ENCODE measurements at places on chromosomes 4 and X.

DNA sequence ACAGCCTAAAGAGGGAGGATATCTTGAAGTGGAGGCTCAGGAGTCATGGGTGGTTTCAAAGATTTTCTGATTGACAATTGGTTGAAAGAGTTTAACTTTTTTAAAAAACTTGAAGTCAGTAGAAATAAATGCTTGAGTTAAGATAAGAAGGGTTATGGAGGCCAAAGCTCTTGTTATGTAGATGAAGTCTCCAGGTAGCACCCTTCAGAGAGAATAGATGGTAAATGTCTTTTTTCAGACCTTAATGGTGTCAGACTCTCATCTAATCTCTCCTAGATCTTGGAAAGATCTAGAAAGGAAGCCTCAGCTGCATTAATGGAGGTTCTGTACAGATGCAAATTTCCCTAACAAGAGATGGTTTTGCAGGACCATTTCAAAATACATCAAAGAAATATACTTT, 6.8 kb upstream of the CHIC1 start:
- H3K27ac ChIP-seq, result no peak overlapping the region
- H3K4me1 ChIP-seq, result peaks cover 6% of the 10 kb centered on the region
- H3K36me3 ChIP-seq, result no peaks in the 10 kb centered on the region
- H3K27me3 ChIP-seq, result no peaks in the 10 kb centered on the region
- no peak overlapping the region for H3K4me3 ChIP-seq

DNA sequence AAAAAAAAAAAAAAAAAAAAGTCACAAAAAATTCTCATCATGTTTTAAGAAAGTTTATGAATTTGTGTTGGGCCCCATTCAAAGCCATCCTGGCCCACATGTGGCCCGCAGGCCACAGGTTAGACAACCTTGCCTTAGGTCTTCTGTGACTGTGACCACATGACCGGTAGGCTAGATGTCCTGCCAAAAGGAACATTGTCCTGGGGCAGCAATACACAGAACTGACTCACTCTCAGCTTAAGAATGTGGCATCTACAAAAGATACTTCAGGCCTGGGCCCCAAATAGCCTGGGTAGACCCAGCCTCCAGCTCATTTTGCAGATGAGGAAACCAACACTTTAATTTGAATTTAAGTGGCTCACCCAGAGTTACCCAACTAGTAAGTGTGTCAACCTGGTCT, 10.0 kb downstream of the AWAT2 start:
- DNase-seq, result no peak
- no peaks in the 10 kb centered on the region for H3K4me1 ChIP-seq
- no peak overlapping the region for H3K4me3 ChIP-seq

GRCh38 chr4:110793381-110793801, 170.5 kb upstream of the PITX2 start:
- H3K4me3 ChIP-seq, result no peak overlapping the region
- H3K27ac ChIP-seq, result no peak overlapping the region
- DNase-seq, result no peak
- no peaks in the 10 kb centered on the region for H3K4me1 ChIP-seq
- no peaks in the 10 kb centered on the region for H3K27me3 ChIP-seq
- no peaks in the 10 kb centered on the region for H3K36me3 ChIP-seq

DNA sequence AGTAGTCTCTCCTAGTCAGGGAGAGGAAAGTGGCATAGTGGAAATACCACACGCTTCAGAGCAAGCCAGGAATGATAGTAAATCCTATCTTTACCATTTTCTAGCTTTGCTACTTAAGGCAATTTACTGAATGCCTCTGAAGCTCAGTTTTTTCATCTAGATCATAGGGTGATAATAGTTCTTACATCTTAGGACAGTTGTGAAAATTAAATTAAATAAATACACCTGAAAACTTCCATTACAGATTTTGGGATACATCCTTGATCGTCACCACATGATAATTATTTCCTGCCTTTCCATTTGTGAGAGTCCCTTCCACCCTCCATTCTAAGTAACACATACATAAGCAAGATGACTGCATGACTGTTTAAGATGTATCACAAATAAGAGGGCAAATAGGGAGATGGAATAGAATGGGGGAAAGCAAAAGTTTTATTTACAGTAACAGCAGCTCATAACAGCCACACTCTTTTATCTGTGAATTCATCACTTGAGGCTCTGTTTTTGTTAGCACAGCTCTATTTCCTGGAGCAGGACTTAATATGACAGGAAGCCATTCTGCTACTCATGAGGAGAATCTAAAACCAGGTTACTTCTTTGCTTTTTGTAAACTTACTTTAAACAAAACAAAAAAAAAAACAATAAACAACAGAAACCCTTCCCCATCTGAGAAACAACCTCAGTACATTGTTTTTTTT, 13.4 kb downstream of the P2RY10 start:
- no peaks in the 10 kb centered on the region for H3K27me3 ChIP-seq
- H3K27ac ChIP-seq, result peak overlapping the region; percentile 12
- peaks cover 68% of the 10 kb centered on the region for H3K4me1 ChIP-seq
- peak overlapping the region; percentile 44 for H3K4me3 ChIP-seq
- no peak for DNase-seq

DNA sequence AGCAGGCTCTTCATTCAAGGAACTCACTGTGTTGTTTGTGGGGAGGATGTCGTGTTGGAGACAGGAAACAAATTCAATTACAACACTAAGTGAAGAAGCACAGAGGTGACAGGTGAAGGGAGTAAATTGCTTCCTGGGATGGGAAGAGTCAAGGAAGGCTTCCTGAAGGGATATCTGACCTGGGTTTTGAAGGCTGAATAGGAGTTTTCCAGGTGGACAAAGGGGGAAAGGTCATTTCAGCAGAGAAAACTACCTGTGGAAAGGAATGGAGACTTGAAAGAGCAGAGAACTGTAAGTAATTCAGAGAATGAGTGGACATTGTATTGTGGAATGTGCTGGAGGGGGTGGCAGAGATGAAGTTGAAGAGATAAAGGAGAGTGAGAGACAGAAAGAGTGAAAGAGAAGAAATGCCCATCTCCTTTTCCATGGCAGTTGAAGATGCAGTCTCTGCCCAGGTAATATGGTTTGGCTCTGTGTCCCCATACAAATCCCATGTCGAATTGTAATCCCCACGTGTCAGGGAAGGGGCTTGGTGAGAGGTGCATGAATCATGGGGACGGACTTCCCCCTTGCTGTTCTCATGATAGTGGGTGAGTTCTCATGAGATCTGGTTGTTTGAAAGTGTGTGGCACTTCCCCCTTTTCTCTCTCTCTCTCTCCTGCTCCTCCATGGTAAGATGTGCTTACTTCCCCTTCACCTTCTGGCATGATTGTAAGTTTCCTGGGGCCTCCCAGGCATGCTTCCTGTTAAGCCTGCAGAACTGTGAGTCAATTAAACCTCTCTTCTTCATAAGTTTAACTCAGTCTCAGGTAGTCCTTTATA, 205.7 kb upstream of the BCOR start:
- no peaks in the 10 kb centered on the region for H3K27me3 ChIP-seq
- DNase-seq, result no peak
- no peak overlapping the region for H3K27ac ChIP-seq
- peaks cover 18% of the 10 kb centered on the region for H3K4me1 ChIP-seq

- H3K36me3 ChIP-seq, result no peaks in the 10 kb centered on the region
- H3K4me3 ChIP-seq, result no peak overlapping the region
- peaks cover 42% of the 10 kb centered on the region for H3K4me1 ChIP-seq
- no peaks in the 10 kb centered on the region for H3K27me3 ChIP-seq
- H3K27ac ChIP-seq, result no peak overlapping the region
Measured at GRCh38 chr4:173187732-173188131, 19.1 kb downstream of the GALNT7 start.

DNA sequence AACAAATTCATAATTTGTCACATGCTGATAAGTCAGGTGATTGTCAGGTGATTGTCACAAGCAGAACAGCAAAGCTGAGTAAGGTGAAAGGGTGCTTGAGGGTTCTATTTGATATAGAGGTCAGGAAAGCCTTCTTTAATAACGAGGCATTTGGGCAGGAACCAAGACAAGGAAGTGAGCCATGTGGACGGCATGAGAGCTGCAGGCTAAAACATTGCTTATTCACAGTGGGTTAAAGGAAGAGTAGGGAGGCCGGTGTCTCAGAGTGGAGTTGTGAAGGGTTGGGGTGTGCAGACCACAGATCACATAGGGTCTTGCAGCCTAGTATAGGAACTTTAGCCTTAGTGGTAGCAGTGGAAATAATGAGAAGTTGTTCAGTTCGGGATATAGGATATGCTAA, 31.3 kb upstream of the CYP2U1 start:
- no peak for DNase-seq
- no peaks in the 10 kb centered on the region for H3K36me3 ChIP-seq
- peaks cover 78% of the 10 kb centered on the region for H3K27me3 ChIP-seq

- H3K4me1 ChIP-seq, result peaks cover 59% of the 10 kb centered on the region
- peaks cover 15% of the 10 kb centered on the region for H3K36me3 ChIP-seq
- H3K4me3 ChIP-seq, result peak overlapping the region; percentile 93
- no peaks in the 10 kb centered on the region for H3K27me3 ChIP-seq
- peak; percentile 42 for DNase-seq
Measured at GRCh38 chr4:142405021-142405694, 440.9 kb downstream of the INPP4B start.

GRCh38 chrX:109886122-109886761, 116.7 kb upstream of the TMEM164 start:
- peaks cover 7% of the 10 kb centered on the region for H3K27me3 ChIP-seq
- H3K27ac ChIP-seq, result no peak overlapping the region
- no peaks in the 10 kb centered on the region for H3K4me1 ChIP-seq
- no peak overlapping the region for H3K4me3 ChIP-seq
- no peak for DNase-seq

DNA sequence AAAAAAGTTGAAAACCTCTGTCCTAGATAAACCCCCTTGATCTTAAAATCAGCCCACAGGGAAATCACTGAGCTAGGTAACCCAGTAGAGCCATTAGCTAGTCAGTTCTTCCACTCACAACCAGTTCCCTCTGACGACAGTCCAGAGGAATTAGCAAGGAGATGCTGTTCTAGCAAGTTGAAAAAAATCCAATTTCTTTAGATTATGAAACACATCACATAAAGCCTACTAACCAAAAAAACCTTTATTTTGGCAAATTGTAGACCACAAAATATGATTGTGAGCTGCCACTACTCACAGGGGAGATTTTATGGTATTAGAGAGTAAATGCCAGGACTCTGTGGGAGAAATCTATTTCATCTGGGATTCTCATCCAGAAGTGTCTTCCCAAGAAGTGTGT, 22.6 kb downstream of the ADAMTS3 start:
- no peak overlapping the region for H3K27ac ChIP-seq
- no peaks in the 10 kb centered on the region for H3K36me3 ChIP-seq
- H3K27me3 ChIP-seq, result no peaks in the 10 kb centered on the region
- no peaks in the 10 kb centered on the region for H3K4me1 ChIP-seq

GRCh38 chr4:39304651-39305050, 61.5 kb downstream of the RFC1 start:
- H3K4me1 ChIP-seq, result peaks cover 17% of the 10 kb centered on the region
- peak overlapping the region; percentile 20 for H3K27ac ChIP-seq
- DNase-seq, result no peak
- no peak overlapping the region for H3K4me3 ChIP-seq
- H3K36me3 ChIP-seq, result peaks cover 67% of the 10 kb centered on the region

DNA sequence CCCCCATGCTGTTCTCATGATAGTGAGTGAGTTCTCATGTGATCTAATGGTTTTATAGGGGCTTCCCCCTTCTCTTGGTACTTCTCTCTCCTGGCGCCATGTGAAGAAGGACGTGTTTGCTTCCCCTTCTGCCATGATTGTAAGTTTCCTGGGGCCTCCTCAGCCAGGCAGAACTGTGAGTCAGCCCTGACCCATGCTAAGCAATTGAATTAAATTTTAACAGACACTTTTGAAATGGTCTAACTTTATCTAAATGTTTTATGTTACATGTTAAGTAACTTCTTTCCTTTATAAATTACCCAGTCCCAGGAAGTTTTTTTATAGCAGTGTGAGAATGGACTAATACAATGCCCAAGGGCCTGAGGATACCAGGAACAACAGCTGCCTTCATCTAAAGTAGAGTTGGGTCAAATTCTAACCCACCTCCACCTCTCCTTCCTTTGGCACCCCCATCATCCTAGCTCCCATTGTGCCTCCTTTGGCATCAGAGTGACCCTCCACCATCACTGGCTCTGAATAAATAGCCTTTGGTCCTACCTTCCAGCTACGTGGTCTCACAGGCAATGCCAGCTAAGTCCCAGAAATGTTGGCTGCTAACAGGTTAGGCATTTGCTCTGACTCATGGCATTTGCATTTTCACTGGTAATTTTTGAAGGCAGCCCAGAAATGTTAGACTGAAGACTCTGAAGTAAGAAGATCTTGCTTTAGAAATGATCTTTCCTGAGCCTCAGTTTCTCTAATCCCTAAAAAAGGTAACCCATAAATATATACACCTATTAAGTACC, 182.1 kb downstream of the MOSPD2 start:
- no peak overlapping the region for H3K27ac ChIP-seq
- DNase-seq, result no peak
- H3K4me1 ChIP-seq, result no peaks in the 10 kb centered on the region
- H3K36me3 ChIP-seq, result no peaks in the 10 kb centered on the region

DNA sequence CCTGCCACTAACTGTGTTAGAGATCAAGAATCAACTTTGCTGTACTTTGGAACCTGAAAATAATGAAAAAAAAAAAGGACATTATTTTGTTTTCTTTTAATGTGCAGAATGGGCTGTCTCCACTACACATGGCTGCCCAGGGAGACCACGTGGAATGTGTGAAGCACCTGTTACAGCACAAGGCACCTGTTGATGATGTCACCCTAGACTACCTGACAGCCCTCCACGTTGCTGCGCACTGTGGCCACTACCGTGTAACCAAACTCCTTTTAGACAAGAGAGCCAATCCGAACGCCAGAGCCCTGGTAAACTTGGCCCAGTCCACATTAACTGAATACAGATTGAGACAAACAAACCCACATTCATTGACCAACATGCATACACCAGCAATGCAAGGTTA, 206.2 kb downstream of the ANK2 start:
- H3K36me3 ChIP-seq, result no peaks in the 10 kb centered on the region
- H3K27ac ChIP-seq, result no peak overlapping the region
- H3K27me3 ChIP-seq, result no peaks in the 10 kb centered on the region
- no peaks in the 10 kb centered on the region for H3K4me1 ChIP-seq
- DNase-seq, result no peak

GRCh38 chrX:146181858-146182257, 364.2 kb downstream of the SLITRK2 start:
- no peaks in the 10 kb centered on the region for H3K36me3 ChIP-seq
- no peaks in the 10 kb centered on the region for H3K4me1 ChIP-seq
- no peak for DNase-seq
- no peaks in the 10 kb centered on the region for H3K27me3 ChIP-seq

DNA sequence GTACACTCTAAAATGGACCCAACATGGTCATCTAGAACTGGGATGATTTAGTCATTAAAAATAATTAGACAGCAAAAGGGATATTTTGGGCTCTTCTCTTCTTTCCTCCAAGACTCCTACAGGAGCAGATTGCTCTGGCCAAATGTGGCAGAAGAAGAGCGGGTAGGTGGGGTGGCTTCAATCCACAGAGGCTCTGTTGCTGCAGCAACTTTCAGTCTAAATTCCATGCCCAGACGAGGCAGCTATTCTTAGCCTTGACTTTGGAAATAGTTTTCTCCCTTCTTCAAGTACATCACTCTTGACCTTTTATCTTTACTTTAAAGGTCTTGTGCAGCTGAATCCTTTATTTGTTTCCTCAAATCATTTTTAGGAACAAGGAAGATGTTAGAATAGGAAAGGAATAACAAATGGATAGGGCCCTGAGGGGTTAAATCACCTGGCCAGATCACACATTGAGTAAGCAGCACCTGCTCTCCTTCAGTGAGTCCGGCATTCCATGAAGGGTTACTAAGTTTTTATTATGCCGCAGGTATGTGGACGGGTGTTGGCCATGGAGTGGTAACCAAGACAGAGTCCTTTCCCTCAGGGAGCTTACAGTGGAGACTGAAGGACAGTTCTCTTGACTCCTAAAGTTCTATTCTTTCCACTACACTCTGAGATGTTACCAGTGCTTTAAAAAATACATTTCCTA, 19.3 kb upstream of the SORBS2 start:
- no peak overlapping the region for H3K4me3 ChIP-seq
- no peak overlapping the region for H3K27ac ChIP-seq
- DNase-seq, result no peak
- no peaks in the 10 kb centered on the region for H3K36me3 ChIP-seq
- H3K27me3 ChIP-seq, result peaks cover 11% of the 10 kb centered on the region
- H3K4me1 ChIP-seq, result no peaks in the 10 kb centered on the region
